ENCODE measurements at places on chromosomes 4 and X.

- DNase-seq: no peak
Measured at GRCh38 chrX:43813319-43813718, 68.9 kb downstream of the MAOB start.

DNA sequence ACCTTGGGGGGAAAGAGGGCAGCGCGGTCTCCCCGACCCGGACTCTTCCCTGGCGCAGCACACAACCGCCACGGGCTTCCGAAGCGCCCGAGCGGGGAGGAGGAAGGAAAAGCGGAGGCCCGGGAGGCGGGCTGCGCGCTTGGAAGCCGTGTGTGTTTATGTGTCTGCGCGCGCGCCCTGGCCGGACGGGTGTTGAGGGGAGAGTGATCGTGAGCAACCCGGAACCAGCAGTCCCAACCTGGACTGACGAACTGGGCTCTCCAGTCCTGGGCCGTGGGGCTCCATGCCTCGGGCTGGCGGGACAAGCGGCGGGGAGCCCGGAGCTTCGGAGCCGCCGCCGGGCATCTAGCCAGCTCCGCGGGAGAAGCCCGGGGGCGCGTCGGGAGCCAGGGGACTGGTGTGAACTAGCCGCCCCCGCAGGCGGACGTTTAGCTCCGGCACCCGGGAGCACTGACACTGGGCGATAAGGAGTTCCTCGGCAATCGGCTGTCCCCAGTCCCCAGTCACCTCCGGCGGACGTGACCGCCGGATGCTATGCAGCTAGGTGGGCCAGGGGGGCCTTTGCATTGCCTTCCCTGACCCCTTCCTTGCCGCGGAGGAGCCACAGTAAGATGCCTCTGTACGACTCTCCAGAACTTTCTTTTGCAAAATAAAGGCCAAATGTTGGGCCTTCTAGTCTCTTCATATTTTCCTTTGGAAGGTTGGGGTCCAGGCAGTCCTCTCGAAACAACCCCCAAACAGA, 74.8 kb upstream of the BCOR start:
- no peak for DNase-seq

DNA sequence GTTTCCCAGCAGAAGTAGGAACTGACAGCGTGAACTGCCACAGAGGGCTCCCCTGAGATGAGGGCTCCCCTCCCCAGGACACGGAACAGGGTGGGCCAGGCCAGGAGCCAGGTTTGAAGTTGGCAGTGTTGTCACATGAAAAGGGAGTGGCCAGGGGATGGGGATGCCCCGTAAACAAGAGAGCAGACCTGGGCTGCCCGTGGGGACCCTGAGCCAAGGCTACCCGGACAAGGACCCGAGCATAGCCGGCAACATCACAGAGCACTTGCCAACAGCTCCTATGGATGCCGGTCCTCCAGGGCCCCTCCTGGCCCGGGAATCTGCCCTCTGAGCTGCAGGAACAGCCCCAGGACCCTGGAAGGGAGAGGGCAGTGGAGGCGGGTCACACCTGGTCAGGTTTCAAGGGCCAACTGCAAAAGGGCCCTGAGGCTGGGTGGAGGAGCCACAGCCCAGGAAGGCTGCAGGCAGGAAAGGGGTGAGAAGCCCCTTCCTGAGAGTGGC, 102.1 kb downstream of the CPZ start:
- DNase-seq: no peak

DNA sequence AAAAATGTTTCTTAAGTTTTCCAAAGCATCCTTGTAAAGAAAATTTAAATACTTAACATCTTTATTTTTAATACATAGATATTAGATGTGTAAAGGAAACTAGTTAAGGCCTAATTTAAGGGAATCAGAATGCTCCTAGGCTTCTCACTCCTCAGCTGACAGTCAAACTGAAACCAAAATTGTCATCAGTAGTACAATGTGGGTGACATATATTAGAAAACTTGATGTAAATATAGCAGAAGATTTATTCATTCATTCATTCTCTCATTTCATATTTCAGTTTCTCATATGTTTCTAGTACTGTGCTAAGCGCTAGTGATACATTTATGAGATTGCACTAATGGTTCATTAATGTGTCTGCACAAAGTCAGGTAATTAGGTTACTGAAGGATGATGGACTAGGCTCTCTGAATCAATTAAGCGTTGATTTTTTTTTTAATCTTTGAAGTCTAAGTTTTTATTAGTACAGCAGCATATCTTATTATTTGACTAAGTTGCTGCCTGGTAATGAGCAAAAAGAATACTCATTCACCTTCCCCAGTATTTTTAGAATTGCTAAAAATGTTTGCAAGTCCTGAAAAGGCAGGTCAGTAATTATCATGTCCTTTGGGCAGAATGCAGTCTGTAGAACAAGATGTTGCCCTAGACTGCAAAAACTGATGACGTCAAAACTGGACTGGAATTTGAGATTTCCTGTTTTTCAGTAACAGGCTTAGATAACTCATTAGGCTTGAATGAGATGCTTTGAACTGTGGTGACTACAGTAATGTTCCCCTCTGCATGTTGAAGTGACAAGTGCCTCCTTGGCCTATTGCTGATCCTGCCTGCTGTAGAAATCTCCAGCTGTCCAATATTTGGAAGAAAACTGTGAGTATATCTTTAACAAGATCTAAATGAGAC, 128.7 kb downstream of the ARHGAP24 start:
- DNase-seq: peak; percentile 11

GRCh38 chrX:78946178-78946931, 1.2 kb downstream of the P2RY10 start:
- DNase-seq: no peak

- no peak for DNase-seq
Measured at GRCh38 chrX:53088136-53088974, 5.6 kb upstream of the KANTR start.

GRCh38 chr4:172736046-172736445, 432.6 kb upstream of the GALNT7 start:
- DNase-seq: no peak

DNA sequence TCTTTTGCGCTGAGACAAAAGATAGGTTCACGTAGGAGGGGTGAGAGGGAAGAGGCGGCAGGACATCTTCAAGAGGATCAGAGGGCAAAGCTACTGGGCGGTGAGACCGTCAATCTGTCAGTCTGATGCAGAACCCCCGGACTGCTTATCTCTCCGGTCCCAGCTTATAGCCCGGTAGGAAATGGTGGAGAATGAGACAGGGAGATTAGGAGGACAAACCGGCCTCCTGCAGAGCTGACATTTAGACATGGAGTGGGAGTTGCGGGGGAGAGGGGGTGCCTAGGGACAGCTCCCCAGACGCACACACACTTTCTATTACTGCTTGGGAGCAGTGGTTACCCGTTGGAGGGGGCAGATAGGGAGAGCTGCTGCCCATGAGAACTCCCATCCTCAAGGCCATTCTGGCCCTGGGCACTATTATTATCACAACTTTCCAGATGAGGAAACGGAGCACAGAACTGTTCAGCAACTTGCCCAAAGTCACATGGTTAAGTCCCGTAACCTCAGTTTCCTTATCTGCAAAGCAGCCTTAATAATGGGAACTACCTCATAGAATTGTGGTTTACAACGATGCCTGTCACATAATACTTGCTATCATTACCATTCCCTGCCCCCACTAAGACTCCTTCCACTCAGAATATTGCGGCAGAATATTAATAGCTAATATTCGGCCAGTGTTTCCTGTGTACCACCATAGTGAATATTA, 1.1 kb upstream of the HDAC6 start:
- DNase-seq: peak; percentile 1

DNA sequence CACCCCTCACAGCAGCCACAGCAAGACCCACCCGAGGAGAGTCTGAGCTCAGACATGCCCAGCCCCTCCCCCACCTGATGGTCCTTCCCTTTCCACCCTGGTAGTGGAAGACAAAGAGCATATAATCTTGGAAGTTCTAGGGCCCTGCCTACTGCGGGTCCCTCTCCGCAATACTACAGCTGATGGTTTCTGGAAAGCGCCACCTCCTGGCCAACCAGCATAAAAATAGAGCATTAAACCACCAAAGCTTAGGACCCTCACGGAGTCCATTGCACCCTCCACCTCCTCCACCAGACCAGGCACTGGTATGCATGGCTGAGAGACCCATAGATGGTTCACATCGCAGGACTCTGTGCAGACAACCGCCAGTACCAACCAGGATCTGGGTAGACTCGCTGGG, 78.2 kb downstream of the SH3BGRL start:
- no peak for DNase-seq

DNA sequence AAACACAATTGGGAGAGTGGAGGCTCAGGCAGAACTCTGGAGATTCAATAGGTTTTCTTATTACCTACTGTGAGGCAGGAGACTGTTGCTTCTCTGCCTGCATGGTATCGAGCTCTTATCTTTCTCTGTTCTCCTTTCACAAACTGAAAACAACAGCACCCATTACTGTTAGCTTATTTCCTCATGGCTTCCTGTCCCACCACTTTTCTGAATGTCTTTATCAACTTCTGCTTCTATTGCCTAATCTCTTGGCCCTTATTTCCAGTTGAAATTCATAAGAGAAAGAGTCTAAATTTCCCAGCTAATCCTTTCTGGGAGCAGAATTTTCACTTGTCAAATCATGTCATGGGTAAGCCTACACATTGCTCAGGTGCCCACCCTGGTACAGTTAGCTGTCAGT, 46.8 kb upstream of the NDST3 start:
- no peak for DNase-seq

GRCh38 chrX:67724359-67725110, 180.7 kb downstream of the AR start:
- peak; percentile 50 for DNase-seq

DNA sequence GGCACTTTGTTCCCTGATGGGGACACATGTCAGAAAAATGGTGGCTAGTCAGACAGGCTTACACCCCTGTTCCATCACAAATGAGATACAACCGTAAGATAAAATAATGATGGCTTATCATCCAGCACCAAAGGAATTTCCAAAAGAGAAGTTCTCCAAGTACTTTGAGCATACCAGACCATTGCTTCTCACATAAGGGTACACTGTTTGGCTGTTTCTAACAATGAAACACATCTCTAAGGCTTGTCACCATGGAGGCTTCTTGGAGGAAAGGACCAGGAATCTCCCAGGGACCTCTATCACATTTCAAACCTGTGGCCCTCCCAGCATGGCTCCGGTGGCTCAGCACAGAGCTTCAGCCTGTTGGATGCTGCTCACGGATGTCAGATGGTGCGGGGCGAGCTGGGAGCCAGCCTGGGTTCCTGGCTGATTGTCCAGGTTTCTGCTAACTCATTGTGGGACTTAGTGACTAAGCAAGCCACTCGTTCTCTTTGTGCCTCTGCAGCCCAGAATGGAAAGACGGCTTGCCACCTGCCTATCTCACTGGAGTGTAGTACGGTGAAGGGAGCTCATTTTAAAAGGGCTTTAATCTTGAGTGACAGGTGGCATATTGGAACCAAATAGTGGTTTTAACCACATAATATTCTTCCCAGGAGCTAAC, 54.5 kb downstream of the FHDC1 start:
- DNase-seq: no peak

DNA sequence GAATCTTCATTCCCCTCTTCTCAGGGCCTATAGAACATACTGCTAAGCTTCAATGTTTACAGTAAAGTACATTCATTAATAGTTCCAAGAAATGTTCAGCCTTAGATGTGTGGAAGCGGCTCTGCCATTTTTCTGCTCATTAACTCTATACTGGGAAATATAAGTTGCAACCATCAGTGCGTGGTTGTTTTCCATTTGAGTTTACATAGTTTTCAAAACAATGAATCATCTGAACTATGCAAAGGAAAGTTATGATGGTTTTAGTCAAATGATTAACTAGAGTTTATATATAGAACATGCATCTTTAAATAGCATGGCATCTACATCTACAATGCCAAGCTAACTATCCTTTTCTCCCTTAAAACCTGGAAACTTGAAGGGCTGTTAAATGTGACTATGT, 29.6 kb downstream of the LEF1 start:
- DNase-seq: no peak
